Effector CD4-positive, alpha-beta T cell (primary cell): ENCODE measurements at places on chromosomes 7 and 10.

- DNase-seq, result no peak
These were observed 112.1 kb downstream of the CUL2 start for GRCh38 chr10:34978080-34978479.

DNA sequence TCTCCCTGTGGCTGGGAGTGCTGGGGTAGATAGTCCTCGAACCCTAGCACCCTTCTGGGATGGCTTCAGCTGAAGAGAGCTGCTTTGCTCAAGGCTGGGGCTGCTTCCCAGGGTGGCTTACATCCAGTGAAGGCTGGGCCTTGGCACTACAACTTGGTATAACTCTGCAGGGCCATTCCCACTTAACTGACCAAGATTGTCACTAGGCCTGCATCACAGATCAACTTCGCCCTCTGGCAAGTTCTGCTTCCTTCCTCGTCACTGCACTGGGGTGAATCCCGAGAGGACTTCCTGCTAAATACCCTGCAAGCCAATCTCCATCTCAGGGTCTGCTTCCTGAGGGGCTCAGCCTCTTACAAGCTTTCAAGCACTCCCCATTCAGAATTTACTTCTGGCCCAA, 195.2 kb downstream of the DOCK4 start:
- no peak for DNase-seq

DNA sequence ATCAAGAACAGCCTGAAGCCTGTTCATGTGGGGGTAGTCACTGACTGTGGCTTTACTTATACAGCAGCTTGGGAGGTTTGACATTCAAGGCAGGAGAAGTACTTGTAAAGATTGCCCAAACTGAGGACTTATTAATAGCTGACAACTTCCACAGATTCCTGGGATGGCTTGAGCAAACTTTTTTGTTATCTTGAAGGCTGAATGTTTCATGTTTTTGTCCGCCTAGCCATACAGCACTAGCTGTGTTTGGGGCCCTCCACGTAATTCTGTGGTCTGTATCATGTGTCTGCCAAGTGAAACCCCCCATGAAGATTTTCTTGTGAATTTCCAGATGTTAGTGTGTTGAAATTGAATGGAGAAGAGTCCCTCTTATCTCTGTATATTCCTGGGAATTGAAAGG, 38.6 kb downstream of the FAS start:
- no peak for DNase-seq

- DNase-seq, result no peak
These were observed 8.8 kb upstream of the AZGP1 start for GRCh38 chr7:99984593-99984992.

GRCh38 chr10:26792758-26793495, 67.8 kb downstream of the ABI1 start:
- no peak for DNase-seq

DNA sequence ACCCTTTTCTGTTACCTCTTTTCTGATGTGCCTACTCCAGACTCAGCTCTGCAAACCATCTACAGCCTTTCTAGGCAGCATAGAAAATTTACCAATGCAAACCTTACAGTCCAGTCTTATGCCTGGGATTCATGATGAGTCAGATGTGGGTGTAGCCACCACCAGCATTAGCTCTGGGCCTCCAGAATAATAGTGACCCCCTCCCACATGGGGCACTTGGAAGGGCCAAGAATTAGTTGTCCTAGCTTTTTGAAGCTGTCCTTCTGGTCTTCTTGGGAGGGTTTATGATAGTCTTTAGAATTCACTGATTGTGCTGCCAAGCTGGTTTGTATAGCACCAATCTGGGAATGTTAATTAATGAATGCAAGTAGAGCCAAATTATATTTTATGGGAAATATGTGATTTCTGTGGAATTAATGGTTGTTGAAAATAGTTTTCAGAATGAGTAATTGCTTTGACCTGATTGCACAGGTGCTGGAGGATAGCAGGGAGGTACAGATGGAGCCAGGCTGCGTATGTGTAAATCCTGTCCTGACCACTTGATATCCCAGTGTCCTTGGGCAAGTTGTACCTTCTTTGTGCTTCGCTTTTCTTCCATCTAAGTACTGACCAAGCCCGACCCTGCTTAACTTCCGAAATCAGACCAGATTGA, 94.8 kb downstream of the CPED1 start:
- no peak for DNase-seq

DNA sequence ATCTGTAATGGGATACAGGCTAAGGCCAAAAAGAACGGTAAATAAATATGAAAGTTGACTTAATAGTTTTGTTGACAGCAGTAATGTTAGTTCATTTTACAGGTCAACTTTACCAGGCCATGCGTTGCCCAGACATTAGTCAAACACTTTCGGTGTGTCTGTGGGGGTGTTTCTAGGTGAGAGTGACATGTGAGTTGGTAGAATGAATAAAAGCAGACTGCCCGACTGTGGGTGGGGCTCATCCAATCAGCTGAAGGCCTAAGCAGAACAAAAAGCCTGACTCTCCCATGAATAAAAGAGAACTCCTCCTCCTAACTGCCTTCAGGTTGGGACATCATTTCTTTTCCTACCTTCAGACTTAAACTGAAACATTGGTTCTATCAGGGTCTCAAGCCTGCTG, 132.3 kb downstream of the MTPAP start:
- DNase-seq, result no peak

DNA sequence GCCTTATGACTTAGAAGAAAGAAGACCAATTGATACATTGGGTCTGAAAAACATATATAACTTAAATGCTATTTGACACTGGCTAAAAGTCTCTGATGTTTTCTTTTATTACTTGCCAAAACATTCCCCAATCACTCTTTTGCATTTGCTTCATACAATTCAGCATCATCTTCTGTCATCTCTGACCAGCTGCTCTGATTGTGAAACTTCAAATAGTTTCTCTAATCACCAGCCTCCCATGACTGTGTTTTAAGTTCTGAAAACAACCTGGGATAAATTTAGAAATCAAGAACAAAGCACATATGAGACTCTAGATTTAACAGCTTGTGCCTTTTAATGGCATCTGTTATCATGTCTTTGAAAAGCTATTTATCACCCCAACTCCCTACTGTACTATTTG, 208.4 kb upstream of the KCND2 start:
- no peak for DNase-seq

DNA sequence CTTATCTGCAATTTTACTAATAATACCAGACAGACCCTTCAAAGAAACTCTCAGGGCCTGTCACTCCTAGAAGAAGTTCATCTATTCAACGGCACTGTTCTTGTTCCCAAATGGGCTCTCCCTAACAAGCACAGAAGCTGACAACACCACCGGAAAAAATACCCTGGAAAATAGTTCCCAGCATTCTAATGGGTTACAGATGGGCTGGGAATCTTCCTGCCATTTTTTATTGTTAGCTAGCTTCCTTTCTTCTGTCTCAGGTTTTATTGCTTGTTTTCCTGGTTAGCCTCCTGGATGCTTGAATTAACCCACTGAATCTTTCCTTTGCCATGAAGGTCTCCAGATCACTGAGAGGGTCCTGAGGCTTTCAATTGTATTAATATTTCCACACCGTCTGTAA, 689.8 kb upstream of the NRP1 start:
- DNase-seq, result no peak

DNA sequence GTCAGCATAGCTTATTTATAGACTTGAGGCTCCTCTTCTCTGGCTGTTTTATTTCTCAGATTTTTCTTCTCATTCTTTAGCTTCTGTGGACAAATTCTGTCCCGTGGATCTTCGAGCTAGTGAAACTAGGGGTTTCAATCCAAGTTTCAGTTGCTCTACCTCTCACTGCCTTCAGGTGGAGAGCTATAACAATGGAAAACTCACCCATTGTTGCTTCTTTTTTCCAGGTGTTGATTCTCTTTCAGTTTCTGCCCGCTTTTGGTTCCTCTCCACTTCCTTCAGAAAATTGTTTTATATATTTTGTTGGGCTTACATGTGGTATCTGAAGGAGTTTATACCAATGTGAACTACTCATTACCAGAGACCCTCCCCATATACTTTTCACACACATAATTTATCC, 266.1 kb downstream of the TCF7L2 start:
- DNase-seq, result no peak

DNA sequence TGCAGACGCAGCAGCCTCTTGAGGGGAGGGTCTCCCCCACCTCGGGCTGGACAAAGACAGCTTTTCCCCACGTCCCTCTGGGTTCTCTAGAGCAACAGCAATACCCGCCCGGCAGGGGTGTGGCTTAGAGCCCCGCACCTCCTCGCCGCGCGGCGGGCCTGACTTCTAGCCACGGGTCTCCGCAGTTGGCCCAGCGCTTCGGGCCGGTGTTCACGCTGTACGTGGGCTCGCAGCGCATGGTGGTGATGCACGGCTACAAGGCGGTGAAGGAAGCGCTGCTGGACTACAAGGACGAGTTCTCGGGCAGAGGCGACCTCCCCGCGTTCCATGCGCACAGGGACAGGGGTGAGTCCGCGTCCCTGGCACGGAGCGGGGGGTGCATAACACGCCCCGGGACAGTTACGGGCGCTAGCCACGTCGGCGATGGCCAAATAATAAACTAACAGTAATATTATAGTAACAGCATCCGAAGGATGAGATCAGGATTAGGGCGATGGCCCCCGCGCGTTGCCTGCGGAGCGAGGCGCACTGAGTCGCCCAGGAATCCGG, 1.2 kb downstream of the CYP2E1 start:
- DNase-seq, result no peak

DNA sequence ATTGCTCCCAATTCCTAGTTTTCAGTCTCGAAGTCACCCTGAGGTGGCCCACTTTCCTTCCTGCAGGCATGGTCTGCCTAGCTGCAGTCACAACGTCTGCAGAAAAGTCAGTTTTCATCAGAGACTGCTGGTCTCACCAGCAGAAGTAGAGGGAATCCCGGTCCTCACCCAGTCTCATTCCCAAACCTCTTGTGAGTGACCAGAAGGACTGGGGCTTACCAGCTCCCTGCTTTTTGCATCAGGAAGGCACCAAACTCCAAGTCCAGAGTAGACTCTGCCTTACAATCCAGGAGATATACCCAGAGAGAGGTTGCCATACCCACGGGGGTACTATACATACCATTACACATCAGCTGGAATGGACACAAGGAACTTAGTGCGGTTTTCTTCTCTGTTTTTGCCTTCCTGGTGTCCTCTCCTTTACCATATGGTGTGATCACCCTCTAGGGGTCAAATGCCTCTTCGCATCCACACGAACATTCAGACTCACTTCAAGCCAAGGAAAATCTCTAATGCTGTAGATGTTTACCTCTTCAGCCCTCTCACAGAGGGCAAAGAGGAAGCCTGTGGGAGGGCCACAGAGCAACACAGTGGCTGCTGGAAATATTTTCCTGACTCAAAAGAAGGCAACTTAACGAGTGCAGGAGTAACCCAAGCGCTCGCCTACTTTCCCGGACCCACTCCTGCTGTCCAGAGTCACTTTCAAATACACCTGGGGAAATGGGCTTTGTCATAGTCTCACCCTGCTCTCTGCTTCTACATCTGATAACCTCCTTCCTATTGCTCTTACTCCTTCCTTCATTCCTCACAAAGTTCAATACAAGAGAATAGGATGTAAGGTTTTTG, 220.9 kb downstream of the C7orf25 start:
- no peak for DNase-seq

DNA sequence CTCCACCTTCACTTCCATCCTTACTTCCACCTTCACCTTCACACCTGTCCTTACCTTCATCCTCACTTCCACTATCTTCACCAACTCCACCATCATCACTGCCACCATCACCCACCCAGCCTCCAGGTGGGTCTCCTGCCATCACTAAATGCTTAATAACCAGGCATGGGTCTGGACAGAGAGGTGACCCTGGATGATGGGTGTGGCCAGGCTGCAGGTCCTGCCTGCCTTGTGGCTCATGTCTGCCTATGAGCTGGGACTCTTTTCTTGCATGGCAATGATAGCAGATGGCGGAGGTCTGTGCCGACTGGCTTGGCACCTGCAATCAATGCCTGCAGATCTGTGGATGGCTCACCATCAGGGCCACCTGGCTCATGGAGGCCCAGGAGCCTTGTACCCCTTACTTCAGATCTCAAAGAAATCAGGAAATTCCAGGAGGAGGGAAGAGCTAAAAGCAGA, 60.1 kb upstream of the ELN start:
- no peak for DNase-seq

GRCh38 chr7:2517026-2517425, 2.5 kb upstream of the LFNG start:
- DNase-seq, result no peak

DNA sequence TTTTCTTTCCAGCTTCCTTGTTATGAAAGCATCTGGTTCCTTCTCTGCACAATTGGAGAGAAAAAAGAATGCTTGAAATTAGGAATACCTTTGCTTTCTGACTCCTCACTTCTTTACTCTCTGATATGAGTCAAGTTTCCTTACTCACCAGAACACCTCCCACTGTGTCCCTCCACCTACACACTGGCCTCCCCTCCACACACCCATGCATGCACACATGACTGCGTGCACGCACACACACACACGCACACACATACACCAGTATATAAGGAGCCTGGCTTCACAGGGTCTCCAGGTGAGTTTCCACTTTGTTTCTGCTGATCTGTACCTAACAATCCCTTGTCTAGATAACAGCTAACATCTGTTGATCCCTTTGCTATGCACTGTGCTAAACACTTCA, 11.4 kb upstream of the PTER start:
- DNase-seq, result no peak

DNA sequence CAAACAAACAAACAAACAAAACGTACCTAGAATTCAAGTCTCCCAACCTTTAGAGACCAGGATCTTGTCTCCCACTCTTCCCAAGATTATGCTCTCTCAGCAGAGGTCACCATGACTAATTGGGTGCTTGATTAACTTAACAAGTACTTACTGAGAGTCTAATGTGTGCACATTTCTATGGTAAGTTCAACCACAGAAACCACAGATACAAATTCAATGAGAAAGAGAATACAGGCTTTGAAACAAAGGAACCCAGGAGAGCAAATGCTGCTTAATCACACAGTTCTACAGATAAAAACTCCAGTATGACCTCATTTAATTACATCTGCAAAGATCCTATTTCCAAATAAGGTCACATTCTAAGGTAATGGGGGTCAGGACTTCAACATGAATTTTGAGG, 142.8 kb downstream of the DNAJC1 start:
- DNase-seq, result no peak

- DNase-seq, result no peak
These were observed 18.5 kb downstream of the KIAA1549 start for GRCh38 chr7:138962561-138963270.

GRCh38 chr7:90453259-90453891, 16.1 kb upstream of the PTTG1IP2 start:
- DNase-seq, result no peak

DNA sequence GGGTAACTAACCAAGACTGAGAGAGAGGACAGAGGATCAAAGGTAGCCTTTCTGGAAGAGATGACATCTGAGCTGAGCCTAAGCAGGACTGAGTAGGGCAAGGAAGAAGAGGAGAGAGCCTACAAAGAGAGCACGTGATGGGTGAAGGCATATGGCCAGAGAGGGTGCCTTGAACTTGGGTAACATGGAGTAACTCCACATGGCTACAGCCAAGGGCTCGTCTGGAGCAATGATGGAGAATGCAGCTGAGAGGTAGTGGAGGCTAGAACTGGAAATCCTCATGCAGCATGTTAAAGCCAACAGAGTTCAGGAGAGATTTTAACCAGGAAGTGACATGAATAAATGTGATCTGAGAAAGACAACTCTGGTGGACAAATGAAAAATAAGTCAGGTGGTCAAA, 77.8 kb downstream of the LRRC17 start:
- DNase-seq, result no peak
